ENCODE measurements at places on chromosomes 7 and 10. TPM values are rescaled to one million over a fixed set of nuclear protein-coding genes. Genes with fewer than 3 reads are reported as not detected.
A peak's percentile ranks its signal among the peaks of the same experiment; 100 is the strongest.

LIPN gene
- not detected for total RNA-seq

GRCh38 chr7:116665332-116665996 lies 6.5 kb upstream of the MET start:
- no peak for DNase-seq

IGF2BP3 gene
- total RNA-seq = 13.7 TPM

DNA sequence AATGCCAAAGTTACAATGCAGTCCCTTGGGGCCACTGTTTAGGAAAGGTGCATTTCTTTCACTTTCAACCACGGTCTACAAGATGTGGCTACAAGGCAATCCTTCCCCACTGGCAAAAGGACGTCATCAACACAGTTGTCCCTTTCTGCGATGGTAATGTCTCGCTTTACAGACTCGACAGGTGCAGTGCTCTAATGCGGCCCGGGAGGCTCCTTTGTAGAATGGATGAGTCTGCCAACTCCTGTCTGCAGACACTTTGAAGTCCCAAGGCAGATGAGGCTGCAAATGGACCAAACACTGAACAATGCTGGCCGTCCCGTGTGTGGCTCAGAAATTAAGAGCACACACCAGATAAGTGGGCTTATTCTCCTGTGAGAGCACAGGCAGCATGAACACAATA lies 133.7 kb downstream of the PIP4K2A start:
- no peak for DNase-seq

DNA sequence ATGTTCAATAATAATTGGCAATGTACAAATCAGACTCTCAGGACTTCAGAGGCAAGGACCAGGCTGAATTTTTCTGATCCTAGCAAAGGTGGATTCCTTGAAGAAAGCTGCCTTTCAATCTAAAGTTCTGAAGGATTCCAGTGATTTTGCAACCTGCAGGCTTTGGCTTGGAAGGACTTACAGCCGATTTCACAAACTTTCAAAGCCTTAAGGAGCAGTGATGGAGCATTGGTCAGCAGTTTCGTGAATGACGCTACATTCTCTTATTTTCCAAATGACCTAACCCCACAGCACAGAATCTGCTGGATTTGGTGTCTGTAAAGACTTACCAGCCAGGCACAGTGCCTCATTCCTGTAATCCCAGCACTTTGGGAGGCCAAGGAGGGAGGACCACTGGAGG lies 167.5 kb downstream of the ARHGAP12 start:
- DNase-seq = peak; percentile 83

GRCh38 chr7:106456329-106456728 lies 171.5 kb upstream of the NAMPT start:
- no peak for DNase-seq

- peak; percentile 63 for DNase-seq
Observed at GRCh38 chr7:23235813-23236221, 10.8 kb upstream of the GPNMB start.

CAPZA2 gene
- total RNA-seq = 201 TPM

CCL24 gene
- total RNA-seq = not detected

TAF3 gene
- 2.4 TPM for total RNA-seq

BICC1 gene
- 86.8 TPM for total RNA-seq

DNA sequence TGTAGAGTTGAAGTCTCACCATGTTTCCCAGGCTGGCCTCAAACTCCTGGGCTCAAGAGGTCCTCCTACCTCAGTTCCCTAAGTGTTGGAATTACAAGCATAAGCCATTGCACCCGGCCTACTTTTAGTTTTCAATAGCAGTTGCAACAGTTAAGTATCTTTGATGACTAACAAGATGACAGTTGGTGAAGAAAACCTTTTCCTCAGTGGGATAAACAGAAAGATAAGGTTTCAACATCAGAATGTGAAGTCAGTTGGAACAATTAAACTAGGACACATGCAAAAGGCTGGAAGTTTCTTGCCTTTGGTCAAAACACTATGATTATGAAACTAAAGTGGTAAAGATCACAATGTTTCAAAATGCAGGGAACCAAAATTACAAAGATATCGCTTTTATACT lies 169.2 kb downstream of the ZNF438 start:
- DNase-seq = peak; percentile 77

GRCh38 chr10:58212622-58213021 lies 55.1 kb downstream of the IPMK start:
- DNase-seq = no peak

GRCh38 chr7:11570922-11571550 lies 261.0 kb downstream of the THSD7A start:
- peak; percentile 1 for DNase-seq

DNA sequence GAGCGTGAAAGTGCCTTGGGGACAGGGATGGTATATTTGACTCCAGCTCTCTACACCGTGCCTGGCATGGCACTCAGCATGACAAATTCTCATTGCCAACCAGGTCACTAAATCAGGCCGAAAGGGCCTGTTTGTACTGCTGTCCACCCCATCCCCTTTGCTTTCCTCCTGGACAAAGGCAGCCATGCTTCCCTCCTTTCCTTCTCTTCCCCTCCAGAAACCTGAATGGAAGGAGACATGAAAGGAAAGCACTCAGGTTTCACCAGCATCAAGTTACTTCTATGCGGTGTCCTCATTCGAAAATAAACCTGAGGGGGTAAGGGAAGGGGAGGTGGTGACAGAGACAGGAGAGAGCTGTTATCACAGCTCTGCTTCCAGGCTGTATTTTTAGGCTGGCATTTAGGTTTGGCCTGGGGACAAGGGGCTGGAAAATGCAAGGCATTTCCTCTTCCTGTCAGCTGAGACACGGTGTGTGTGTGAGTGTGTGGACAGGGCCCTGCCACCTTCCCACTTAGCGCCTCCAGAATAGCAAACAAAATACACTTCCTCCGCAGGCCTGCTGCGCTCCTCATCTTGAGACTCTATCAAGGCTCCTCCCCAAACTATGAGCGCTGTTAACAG lies 79.9 kb upstream of the COL13A1 start:
- DNase-seq = peak; percentile 43

DNA sequence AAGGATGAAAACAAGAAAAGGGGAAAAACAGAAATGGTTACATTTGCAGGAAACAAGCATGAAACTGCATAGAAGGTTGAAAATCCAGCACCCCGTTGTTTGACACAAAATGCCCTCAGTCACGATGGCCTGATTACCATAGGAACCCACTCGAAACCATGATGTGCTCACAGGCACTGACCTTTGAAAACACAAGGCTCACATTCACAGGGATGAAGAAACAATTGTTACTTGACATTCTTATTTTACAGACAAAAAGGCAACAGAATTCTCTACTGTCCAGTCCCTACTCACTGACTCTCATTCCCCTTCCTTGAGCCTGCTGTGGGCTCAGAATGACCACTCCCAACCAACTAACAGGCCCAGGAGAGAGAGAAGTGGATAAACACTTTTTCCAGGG lies 131.4 kb upstream of the PDLIM1 start:
- no peak for DNase-seq

DNA sequence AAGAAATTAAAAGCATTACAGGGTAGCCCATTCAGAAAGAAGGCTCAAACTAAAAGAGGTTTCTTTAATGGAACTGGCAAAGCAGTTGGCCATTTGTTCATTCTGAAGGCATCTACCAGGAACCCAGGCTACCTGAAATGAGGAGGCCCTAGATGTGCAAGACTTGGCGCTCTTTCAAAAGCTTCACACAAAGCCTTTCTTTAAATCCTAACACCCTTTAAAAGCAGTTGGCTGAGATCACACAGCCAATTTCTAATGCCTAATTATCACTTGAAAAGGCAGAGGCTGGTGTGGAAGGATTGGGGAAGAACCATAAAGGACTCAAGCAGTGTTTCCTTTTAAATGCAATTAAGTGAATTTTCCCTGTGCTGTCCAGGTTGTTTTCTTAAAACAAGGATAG lies 23.2 kb downstream of the PPP1R17 start:
- no peak for DNase-seq

- peak; percentile 8 for DNase-seq
Observed at GRCh38 chr7:81236560-81236959, 317.7 kb upstream of the SEMA3C start.

- peak; percentile 99 for DNase-seq
Observed at GRCh38 chr10:89086801-89087521, 96.4 kb downstream of the FAS start.

DNA sequence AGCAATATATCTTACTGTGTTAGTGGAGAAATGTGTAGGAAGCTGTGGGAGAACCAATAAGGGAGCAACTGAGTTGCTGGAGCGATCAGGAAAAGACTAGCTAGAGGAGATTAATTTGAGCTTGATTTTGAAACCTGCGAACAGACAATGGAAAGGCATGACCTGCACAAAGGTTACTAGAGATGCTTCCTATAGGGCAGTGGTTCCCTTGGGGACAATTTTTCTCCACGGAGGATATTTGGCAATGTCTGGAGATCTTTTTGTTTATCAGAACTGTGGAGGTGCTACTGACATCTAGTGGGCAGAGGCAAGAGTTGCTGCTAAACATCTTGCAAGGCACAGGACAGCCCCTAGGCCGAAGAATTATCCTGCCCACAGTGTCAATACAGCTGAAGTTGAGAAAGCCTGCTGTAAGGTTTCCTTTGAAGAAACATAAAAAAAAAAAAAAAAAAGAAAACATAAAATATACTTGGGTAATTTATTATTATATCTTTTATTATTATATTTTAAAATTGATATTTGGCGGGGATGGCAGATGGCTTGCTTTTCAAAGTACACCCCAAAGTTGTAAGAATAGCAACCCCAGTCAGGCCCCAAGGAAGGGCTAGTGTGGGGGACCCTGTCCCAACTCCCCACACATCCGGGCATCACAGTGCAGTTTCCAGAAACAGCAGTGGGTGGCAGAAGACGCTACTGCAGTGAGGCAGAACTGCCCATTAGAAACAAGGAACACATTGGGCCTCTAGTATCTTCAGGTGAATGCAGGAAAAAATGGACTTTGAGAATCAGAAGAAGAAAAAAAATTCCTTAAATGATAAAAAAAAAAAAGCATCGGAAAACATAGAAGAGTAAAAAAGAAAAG lies 481.6 kb downstream of the SH2D4B start:
- peak; percentile 55 for DNase-seq

DNA sequence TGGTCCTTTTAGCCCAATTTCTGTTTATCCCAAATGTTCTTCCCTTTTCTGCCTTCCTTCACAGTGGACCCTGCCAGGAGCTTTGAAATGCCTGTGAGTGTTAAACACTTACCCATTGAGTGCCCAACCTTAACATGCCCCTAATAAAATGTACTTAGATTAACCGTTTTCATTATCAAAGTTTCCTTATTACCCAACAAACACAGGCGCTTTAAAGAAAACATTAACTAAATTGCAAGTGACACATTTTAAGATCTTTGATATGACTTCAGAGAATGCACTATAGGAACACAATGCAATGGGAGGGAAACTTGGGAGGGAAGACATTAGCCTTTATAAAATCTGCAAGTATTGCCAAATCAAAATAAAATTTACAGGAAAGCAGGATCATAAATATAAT lies 177.0 kb downstream of the CFTR start:
- no peak for DNase-seq

GRCh38 chr10:73205890-73206289 lies 38.0 kb downstream of the FAM149B1 start:
- DNase-seq = no peak

ELAPOR2 gene
- 1.8 TPM for total RNA-seq

DNA sequence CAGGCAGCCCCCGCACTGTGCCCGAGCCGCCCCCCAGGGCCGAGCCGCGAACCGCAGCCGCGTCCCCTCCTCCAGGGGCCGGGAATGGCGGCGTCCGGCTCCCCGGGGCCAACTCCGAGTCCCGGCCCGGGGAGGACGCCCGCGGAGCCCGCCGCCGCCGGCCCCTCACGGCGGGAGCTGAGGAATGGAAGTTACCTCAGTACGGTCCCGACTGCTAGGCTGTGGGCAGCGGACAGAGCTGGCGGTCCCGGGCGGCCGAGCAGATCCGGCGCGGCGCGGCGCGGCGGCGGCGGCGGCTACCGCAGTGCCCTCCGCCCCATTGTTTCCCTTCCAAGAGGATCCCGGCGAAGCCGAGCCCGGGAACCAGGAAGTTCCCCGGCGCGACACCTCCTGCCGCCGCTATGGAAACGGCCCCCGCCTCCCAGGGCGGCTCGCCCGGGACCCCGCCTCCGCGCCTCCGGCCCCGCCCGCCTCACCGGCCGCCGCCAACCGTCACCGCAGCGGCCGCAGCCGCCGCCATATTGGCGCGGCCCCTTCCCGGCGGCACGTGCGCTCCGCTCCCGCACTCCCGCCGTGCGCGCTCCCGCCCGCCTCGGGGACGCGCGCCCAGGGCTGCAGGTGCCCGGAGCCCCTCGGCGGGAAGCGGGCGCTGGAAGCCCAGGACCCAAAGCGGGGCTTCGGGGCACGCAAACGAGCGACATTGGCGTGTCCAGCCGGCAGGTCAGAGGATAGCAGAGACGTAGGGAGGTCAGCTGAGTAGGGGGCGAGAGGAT lies at the start of gene USP6NL:
Gene USP6NL, minus strand, starts transcription at position 403 of the 773 bp plus-strand sequence. CDS start 14,016 bp downstream, outside the sequence.
- peak; percentile 89 for DNase-seq

DNA sequence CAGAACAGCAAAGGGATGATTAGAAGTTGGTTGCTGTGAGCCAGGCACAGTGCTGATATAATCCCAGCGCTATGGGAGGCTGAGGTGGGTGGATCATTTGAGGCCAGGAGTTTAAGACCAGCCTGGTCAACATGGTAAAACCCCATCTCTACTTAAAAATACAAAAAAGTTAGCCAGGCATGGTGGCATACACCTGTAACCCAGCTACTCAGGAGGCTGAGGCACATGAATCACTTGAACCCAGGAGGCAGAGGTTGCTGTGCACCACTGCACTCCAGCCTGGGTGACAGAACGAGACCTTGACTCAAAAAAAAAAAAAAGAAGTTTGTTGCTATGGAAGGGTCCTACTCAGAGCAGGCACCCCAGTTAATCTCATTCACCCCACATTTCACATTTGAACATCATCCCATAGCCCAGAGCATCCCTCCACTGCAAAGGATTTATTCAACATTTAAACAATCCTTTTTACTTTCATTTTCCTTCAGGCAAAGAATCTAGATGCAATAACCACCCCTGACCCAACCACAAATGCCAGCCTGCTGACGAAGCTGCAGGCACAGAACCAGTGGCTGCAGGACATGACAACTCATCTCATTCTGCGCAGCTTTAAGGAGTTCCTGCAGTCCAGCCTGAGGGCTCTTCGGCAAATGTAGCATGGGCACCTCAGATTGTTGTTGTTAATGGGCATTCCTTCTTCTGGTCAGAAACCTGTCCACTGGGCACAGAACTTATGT lies 4.1 kb downstream of the IL6 start:
- DNase-seq = peak; percentile 88

- peak; percentile 22 for DNase-seq
Observed at GRCh38 chr7:114502454-114503254, 88.0 kb downstream of the FOXP2 start.

DNA sequence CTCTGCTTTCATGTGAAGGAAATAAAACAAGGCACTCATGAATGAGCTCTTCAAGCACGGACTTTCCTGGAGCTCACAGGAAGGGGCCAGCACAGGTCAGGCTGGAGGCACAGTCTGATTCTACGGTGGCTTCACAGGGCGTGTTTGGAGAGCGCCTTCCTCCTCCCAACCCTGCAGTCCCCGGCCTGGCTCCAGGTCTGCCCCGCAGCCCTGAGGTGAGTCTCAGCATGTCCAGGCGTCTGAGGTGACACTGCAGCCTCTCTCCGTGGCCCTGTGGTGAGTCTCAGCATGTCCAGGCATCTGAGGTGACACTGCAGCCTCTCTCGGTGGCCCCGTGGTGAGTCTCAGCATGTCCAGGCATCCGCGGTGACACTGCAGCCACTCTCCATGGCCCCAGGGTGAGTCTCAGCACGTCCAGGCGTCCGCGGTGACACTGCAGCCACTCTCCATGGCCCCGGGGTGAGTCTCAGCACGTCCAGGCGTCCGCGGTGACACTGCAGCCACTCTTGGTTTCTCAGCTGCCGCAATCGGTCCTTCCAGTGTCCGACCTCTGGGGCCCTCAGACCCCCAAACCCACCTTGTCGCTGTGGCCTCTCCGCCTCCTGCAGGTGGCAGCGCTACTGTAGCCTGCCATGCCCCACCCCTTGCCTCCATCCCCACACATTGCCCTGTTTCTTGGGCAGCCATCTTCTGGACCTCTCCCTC lies 381.7 kb downstream of the DNAJB6 start:
- no peak for DNase-seq

GSDME gene
- 63.6 TPM for total RNA-seq
